ENCODE measurements at places on chromosomes 12 and 14.

DNA sequence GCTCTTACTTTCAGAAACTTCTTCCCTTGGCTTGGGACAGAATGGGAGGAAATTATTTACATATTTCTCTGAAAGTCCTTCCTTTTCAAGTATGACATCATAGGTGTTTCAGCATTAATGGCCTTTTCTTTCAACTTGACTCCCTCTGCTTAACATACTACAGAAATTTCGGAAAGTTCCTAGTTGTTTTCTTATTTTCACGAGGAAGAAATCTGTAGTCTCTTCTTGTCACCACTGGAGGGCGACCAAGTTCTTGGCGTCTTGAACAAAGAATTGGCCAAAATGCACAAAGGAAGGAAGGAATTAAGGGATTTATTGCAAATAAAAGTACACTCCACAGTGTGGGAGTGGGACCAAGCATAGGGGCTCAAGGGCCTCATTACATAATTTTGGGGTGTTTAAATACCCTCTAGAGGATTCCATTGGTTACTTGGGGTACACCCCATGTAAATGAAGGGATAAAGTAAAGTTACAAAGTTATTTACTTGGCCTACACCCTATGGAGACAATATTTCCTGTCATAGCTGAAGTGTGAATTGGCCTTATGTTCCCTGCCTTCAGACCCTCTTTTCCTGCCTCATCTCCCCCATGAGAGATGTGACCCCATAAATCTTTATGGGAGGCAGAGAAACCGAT is 70.4 kb downstream of the RPL10L start:
- peak; percentile 37 for DNase-seq

DNA sequence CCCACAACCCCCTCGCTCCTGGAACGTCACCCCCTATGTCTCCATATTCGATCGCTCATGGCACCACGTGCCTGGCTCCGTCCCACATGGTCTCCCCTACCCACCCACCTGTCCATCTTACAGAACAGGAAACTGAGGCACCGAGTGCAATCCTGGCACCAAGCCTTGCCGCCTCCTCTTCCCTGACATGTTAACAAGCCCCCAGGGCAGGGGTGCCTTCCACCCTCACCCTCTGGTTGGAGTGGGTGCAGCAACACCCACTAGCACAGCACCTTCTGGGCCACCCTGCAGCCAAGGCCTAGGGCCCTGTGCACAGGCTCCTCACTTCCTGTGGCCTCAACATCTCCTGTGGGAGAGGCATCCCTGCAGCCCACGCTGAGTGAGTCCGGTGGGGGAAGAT is 110.3 kb downstream of the RFLNA start:
- no peak for DNase-seq

DNA sequence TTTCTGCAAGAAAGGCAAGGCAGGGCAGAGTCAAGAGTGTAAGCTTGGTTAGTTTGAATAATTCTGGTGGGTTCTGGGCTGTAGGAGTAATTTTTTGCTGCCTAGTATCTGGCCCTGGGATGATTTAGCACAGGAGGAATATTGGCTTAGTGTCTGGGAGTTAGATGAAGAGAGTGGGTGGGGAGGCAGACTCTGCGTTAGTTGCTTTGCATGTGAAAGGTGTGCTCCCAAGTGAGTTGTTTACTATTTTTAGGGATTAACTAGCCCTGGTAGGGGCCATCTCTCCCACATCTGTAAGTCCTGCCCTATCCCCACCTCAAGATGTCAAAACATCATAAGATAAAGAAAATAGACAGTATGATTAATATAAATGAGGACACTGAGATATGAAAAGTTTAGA is 249.7 kb downstream of the LRIG3 start:
- DNase-seq: no peak

DNA sequence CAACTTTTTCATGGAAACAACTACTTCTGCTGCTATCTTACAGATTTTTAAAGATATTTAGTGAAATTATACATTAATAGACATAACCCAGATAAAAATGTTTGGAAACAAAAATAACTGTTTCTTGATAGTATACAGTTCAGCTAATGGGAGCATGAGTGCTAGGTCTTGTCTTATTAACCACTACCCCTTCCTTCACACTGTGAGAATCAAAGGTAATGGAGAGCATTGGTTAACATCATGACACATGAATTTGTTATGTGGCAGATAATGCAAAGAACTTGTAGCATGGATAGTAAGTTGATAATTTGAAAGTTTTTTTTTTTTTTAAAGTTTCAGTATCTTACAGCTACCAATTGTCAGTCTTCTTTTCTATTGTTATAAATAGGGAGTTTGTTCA is 44.2 kb downstream of the CCDC91 start:
- DNase-seq: no peak

- peak; percentile 63 for DNase-seq
Observed at GRCh38 chr14:100285021-100285912, 21.0 kb downstream of the SLC25A29 start.

GRCh38 chr12:49864798-49865090 is 21.8 kb upstream of the BCDIN3D start:
- no peak for DNase-seq

DNA sequence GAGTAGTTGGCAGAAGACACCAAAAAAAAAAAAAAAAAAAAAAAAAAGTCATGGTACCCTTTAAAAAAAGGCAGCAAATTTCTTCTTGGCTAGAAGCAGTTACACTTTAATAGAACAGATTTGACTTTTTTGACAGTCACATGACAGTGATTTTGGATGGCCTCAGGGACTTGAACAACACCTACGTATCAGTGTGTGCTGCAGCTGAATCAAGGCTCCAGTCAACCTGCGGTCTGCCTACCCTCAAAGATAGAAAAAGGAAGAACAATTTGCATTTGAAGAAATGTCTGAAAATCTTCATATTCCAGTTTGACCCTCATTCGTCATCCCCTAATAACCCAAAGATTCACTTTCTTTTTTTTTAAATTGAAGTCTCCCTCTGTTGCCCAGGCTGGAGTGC is 53.9 kb downstream of the MDM2 start:
- DNase-seq: no peak

DNA sequence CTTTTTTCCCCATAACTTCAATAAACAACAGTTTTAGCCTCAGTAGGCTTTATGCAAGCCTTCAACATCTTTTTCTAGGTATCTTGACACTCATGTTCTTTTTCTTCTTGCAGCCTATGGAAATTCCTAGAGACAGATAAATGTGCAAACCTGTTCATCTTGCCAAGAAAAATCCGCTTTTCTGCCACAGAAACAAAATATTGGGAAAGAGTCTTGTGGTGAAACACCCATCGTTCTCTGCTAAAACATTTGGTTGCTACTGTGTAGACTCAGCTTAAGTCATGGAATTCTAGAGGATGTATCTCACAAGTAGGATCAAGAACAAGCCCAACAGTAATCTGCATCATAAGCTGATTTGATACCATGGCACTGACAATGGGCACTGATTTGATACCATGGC is 295.9 kb downstream of the ZFP36L1 start:
- peak; percentile 42 for DNase-seq

- peak; percentile 59 for DNase-seq
Observed at GRCh38 chr12:29616664-29617406, 119.3 kb upstream of the OVCH1 start.

- peak; percentile 44 for DNase-seq
Observed at GRCh38 chr14:99479906-99480869, at the start of gene SETD3. Gene SETD3 (minus strand): TSS chr14:99480859. CDS start chr14:99465805, 15,054 bp downstream.

GRCh38 chr12:57124261-57124877 is 3.9 kb upstream of the LRP1 start:
- DNase-seq: peak; percentile 75

DNA sequence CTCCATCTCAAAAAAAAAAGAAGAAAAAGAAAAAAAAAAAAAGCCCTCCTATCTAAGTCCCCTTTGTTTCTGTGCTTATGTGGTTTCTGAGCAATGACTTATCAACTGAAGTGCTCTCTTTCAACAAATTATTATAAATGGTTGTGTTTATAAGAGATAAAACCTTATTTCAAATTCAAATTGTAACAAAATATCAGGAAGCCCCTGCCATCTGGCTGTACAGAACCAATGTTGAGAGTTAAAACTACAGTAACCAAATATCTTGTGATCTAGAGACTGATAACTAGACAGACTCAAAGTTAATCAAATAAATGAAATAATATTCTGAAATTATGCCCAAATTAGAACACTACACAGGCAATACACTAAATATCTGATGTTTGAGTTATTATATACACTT is 143.0 kb upstream of the CPNE8 start:
- DNase-seq: no peak

- DNase-seq: peak; percentile 62
Observed at GRCh38 chr14:105281371-105282097, 19.3 kb downstream of the BRF1 start.

GRCh38 chr14:96038920-96039632 is at the start of gene C14orf132:
Gene C14orf132 (plus strand): TSS chr14:96039362. CDS start chr14:96039501, 139 bp downstream.
- peak; percentile 57 for DNase-seq

GRCh38 chr14:69175130-69175529 is 16.2 kb upstream of the EXD2 start:
- no peak for DNase-seq

- DNase-seq: no peak
Observed at GRCh38 chr12:10094646-10095395, 4.0 kb downstream of the CLEC1A start.

GRCh38 chr12:96029826-96030225 is 5.6 kb downstream of the LTA4H start:
- no peak for DNase-seq

- peak; percentile 95 for DNase-seq
Observed at GRCh38 chr12:76863005-76863670, 15.7 kb downstream of the CSRP2 start.

DNA sequence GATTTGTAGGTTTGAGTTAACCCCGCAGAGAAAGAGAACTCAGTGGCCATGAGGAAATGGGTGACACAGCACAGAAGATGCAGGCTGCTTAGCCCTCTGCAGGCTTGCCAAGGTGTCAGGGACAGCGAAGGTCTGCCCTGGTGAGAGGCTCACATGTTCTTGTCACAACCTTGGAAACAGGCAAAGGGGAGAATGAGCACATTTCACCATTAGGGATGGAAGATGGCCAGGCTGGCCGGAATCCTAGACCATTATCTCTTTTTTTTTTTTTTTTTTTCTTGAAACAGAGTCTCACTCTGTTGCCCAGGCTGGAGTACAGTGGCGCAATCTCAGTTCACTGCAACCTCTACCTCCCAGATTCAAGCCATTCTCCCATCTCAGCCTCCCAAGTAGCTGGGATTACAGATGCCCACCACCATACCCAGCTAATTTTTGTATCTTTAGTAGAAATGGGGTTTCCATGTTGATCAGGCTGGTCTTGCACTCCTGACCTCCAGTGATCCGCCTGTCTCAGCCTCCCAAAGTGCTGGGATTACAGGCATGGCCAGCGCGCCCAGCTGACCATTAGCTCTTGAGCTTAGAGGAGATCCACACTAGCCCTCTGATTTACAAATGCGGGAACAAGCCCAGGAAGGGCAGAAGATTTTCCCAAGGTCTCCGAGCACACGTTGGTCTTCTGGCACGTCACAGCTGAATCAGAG is 34.6 kb downstream of the LTBP2 start:
- DNase-seq: no peak

- DNase-seq: no peak
Observed at GRCh38 chr12:106647793-106648514, 65.2 kb downstream of the RFX4 start.

DNA sequence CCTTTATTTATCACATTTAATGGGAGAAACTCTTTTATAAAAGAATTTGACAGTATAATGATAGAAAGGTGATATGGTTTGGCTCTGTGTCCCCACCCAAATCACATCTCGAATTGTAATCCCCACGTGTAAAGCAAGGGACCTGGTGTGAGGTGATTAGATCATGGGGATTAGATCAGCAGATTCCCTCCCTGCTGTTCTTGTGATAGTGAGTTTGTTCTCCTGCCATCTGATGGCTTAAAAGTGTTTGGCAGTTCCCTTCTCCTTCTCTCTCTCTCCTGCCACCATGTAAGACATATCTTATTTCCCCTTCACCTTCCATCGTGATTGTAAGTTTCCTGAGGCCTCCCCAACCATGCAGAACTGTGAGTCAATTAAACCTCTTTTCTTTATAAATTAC is 1110.3 kb downstream of the FLRT2 start:
- no peak for DNase-seq

DNA sequence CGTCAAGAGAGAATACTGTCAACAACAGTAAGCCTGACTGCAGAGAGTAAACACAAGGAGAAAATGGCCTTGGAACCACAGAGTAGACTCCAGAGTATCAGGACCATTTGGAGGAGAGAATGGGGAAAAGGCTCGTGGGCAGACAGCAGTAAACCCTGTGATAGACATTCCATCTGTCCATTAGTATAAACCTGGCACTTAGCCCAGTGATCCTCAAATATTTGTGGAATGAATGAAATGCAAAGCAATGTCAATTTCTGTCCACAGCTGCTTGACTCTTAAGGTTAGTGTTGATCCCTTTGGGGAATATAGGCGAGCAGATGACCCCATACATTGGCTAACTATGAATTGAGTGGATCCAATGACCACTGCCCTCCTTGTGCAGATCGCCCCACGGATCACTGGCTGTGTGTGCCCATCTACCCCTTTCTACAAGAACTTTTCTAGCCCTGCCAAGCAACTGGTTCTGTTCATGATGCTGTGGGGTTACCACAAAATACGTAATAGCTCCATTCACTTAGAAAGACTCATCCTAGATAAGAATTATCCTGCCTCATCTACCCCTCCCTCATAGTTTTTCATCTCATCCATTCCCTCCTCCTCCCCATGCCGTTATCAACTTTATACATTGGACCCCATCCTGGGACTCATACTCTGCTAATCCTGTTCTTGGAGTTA is 846.8 kb downstream of the NRXN3 start:
- DNase-seq: peak; percentile 90

Data from fibroblast of skin of right quadriceps (primary cell).